RWPE2 (cell line): ENCODE measurements at places on chromosomes 3 and 15.

- no peak for DNase-seq
Measured at GRCh38 chr3:21641959-21642358, 109.1 kb downstream of the ZNF385D start.

GRCh38 chr3:57974796-57975388, 33.3 kb upstream of the FLNB start:
- DNase-seq: peak; percentile 74

DNA sequence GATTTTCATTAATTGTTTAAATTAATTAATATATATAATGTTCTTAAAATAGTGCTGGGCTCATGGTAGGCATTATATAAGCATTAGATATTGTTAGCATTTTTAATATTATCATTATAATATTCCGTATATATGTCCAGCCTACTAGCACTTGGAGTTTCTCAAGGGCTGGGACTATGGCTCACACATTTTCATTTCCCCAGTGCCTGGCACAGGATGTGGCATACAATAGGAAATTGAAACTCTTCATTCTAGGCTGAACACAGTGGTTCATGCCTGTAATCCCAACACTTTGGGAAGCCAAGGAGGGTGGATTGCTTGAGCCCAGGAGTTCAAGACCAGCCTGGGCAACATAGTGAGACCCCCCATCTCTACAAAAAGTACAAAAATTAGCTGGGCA, 170.4 kb downstream of the RSL24D1 start:
- no peak for DNase-seq

DNA sequence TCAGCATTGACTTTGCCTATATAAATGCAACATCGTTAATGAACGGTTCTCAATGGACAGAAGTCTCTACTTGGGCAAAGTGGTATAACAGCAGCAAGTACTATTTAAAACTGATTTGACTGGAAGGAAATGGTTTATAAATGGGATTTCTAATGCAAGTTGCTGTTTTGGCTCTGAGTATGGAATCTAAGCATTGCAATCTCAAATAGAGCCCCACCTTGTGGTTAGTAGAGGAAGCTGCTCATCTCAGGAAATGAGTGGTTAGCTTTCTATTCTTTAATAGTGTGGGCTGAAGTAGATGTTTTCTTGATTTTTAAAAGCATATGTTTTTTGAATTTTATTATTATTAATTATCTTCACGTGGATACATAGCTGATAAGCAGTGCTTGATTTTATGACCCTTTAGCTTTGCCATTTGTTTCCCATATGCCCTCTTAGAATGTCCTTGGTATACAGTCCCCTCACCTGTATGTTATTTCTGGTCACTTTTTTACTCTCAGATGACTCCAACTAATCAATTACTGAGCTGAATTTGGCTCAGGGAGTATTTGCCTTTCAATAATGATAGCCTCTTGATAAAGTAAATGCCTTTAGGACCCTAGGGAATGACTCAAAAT, 67.1 kb downstream of the OXSM start:
- DNase-seq: no peak

DNA sequence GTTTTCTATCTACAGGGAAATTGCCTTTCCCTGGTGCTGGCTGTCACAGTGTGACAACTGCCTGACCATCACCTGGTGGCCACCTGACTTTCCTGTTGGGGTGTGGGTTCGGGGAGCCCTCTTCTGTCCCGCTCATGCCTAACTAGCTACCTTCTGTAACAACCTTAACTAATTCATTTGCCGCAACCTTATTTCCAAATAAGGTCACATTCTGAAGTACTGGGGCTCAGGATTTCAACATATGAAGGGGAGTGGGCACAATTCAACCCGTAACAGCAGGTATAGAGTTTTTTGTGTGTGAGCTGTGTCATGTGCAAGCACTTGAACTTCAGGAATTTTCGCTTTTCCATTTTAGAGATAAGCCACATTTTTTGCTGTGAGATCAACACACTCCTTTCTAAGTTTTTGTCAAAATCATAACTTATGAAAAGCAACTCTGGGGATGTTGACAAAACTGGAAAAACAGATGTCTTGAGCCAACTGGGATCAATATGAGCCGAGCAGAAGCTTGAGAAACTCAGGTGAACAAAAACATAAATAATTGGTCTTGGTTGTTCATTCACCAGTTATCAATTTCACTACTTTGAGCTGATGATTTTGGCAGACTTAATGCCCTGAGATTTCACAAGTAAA, 242.0 kb upstream of the RGMA start:
- no peak for DNase-seq

- no peak for DNase-seq
Measured at GRCh38 chr15:47988564-47988963, 132.2 kb upstream of the SLC24A5 start.

- no peak for DNase-seq
Measured at GRCh38 chr15:63178034-63178433, 11.4 kb upstream of the RAB8B start.

DNA sequence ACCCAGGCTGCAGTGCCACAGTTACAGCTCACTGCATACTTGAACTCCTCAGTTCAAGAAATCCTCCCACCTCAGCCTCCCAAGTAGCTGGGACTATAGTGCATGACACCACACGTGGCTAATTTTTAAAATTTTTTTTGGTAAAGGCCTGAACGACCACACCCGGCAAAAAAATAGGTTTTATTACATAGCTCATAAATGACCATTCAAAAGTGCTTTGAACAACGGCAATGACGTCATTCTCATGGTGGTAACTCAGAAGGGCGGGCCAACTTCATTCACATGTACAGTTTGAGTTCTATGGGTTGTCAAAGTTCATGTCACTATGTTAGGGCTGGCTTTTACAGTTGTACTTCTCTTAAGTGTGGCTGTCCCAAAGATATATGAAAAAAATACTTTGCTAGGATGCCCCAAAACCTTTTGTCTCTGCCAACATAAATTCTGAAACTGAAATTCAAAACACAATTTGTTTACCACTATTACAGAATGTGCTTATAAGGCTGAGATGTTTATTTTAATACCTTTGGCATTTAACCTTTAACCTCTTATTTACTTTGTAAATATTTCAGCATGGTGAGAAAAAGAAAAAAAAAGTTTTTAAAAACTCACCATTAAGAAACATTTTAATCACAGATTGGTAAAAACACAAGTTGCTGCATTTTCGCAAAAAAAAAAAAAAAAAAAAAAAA, 6.2 kb downstream of the MYO1E start:
- DNase-seq: no peak

DNA sequence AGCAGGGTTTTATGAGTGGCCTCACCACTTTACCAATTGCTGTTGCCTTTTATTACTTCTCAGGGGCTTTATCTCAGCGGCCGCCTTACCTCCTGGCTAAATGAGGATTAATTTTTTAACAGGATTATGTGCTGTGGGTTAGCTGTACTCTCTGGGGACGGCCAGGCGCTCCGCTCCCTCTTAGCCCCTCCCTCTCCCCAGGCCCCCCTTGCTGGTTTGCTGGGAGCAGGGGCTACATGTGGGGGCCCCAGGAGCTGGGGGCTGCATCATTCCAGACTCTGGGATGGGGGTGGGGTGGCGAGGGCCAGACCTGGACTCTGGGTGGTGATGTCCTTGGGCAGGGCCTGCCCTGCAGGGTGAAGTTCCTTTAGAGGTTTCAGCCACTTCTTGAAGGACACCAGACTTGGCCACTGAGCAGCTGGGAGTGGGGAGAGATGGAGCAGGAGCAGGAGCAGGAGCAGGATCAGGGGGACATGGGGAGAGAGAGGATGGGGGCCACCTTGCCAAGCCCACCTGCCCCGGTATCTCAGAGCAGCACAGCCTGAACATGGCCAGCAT, 196.1 kb downstream of the GOLGA6L6 start:
- DNase-seq: peak; percentile 76

GRCh38 chr15:82843566-82843965, 34.1 kb downstream of the WHAMM start:
- no peak for DNase-seq

- no peak for DNase-seq
Measured at GRCh38 chr3:126816298-126816697, 112.3 kb downstream of the CHCHD6 start.

GRCh38 chr3:184523825-184524615, 37.6 kb upstream of the EPHB3 start:
- DNase-seq: no peak

DNA sequence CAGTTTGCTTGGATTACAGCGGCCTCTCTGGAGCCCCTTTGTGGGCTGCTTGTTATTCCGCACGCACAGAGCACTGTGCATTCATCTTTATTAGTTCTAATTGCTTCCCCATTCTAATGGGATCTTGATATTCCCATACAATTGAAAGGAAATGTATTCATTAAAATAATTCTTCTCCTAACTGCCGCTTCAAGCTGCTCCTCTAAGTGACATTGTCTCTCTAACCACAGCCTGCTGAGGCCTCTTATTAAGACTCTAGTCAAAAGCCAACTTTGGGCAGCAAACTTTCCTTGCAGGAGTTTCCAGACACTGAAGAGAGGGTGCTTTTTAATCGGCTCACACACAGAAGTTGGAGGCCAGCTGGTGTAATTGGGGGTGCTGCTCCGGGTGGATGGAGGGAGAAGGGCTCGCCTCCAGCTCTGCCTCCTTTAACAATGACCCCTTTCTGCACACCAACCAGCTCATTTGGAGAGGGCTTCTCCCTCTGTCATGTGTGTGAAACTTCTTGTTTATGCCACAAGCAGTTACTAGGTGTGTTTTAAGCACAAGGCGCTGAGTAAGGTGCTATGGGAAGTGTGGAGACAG, 5.6 kb upstream of the MAGEF1 start:
- no peak for DNase-seq

DNA sequence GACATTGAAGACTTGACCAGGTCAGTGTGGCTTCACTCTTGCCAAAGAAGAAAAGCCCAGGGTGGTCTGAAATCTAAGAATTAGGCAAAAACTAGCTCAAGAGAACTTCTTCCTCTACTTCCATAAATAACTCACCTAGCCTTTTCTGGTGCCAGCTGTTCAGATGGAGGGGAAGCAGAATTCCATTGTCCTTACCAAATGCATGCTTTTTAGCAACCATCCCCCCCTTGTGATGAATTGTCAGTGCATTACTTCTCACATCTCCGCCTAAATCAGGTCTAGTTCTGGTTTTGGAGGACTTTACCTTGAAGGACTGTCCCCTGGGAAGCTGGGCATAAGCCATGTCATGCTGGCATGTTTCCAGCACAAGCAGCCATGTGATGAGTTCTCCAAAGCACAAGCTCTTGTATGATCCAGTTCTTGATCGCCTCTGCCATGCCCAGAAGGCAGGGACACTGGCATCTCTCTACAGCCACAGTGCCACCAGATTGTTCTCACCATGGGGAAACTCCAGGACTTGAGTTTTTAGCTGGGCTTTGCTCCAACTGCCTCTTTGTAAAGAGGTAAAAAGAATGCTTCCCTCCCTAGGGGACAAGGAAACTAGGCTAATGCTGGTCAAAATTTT, 96.4 kb upstream of the IL12A start:
- no peak for DNase-seq

GRCh38 chr15:64185146-64185911, 22.5 kb upstream of the PPIB start:
- DNase-seq: no peak
